NCI-H748 treated with DMSO at 0.1 percent for 48 hours (cell line): ENCODE measurements at places on chromosomes 2 and 18.
A peak's percentile ranks its signal among the peaks of the same experiment; 100 is the strongest.

DNA sequence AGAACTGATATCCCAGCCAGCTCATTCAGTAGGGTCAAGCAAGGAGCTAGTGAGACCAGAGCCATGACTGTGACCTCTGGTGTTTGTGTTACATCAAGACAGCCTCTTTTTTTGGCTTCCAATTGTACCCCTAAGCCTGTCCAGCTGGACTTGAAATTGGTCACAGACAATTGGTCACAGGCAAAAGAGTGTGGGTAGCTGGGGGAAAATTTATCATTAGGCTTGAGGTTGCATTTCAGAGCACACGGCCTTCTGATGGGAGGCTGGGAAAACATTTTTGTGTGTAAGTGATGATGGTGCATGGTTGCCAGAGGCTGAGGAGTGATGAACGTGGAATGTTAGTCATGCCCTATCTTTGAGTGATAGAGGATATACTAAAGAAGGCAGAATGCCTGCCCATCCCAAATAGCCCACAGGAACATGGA, 285.1 kb upstream of the SLC14A2 start:
- DNase-seq, result no peak

DNA sequence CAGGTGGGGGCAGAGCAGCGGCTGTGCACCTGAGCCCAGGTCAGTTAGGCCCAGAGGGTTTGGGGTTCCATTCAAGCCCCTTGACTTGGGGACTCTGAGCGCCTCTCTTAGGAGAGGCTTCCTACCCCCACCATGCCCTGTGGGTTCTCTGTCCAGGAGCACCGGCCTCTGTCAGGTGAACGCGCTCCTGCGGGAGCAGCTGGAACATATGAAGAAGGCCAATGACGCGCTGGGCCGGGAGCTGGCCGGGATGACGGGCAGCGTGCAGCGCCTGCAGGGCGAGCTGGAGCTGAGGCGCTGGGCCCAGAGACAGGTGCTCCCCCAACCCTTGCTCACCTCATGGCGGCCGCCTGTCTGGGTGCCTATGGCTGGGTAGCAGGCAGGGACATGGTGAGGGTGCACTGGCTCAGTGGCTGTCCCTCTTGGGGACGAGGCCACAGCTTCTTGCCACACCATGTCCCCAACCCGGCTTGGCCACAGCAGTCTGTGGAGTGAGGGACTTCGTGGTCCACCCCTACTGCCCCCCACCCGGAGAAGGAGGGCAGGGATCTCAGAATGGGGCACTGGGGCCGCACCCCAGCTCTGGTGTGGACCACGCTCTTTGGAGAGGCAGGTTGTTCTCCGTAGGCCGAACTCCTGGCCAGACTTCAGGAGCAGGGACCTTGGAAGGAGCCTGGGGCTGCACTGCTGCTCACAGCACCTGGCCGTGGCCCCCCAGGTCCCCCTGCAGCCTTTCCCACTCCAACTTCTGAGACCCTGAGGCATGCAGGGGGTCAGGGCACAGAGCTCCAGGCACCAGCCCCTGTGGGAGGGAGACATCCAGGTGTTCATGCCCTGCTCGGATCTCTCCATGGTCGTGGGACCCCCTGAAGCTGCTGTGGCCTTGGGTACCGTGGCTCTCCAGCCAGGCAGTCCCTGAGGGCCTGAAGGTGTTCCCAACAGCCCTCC, 19.7 kb downstream of the CROCC2 start:
- no peak for DNase-seq

- DNase-seq, result no peak
Measured at GRCh38 chr2:172083628-172084394, 1.5 kb upstream of the DLX1 start.

- DNase-seq, result no peak
Measured at GRCh38 chr2:53530126-53530525, 237.5 kb upstream of the CHAC2 start.

DNA sequence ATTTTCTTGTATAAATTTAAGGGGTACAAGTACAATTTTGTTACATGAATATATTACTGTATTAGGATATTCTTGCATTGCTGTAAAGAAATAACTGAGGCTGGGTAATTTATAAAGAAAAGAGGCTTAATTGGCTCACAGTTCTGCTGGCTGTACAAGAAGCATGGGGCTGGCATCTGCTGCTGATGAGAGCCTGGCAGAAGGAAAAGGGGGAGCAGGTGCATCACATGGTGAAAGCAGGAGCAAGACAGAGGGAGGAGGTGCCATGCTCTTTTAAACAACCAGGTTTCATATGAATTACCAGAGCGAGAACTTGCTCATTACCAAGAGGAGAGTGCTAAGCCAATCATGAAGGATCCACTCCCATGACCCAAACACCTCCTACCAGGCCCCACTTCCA, 399.5 kb upstream of the RAB6C start:
- DNase-seq, result no peak

DNA sequence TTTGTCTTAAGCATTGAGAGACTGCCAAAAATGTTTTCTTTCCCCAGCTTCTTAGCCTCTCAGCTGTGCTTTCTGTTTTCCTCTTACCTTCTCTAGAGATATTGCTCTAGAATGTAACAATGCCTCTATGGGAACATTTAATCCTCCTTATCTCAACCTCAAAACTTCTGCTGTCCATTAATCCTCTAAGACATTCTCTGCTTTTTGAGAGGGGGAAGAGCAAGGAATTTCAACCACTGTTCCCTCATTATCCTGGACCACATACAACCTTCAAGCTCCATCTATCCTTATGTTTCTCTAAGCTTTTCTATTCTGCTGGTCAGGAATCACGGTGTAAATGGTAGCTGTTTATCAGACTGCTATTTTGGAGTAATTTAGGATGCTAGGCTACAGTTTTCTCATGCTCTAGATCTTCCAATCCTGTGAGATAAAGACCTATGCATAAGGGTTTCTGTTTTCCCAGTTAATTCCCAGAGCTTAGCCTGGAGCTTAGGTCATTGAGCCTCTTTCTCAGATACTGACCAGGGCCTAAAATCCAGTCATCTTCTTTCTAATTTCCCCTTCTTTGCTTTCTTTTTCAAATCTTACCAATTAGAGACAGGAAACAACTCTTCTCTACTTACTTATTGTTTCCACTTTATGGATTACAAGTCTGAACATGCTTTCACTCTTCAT, 282.0 kb downstream of the CALCRL start:
- no peak for DNase-seq

DNA sequence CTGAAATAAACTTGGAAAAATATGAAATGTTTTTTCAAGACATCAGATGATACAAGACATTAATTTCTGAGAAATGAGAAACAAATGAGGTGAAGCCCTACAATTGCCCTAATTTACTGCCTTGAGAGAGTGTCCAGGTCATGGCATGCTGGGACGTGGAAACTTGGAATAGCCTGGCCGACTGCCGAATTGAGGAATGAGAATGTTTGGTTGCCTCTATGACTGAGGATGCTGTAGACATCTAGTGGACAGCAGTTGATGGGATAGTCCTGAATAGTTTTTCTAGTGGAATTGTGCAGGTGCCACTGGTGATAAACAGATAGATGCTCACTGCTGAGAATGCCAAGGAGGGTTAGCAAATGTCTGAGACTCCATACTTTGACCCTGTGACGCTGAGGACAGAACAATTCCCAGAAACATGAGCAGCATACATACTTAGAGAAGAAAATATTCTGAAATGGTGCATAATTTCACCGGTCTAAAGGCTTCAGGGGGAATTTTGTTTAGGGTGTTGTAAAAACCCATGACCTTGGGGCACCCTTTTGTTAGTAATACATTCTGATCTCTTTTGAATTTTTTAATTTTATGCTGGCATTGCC, 56.5 kb upstream of the CWC22 start:
- no peak for DNase-seq

DNA sequence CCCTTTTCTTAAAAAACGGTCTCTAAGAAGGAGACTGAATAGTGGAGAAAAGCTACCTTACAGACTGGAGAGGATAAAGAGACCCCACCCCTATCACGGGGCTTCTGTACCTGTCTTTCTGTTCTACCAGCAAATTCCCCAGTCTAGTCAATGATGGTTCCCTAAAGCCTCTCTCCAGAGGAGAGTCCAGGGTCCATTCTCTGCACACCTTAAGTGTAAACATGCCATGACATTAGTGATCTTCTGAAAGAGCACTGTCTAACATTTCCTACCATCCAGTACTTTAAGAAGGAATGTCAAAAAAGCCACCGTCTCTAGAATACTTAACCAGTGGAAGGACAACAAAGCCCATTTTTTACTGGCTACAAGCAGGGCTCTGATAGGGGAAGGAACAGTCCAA, 17.0 kb upstream of the ERCC3 start:
- no peak for DNase-seq

- DNase-seq, result peak; percentile 29
Measured at GRCh38 chr2:142980246-142981068, 103.0 kb downstream of the KYNU start.

GRCh38 chr2:112812318-112813267, 24.0 kb downstream of the IL1B start:
- DNase-seq, result no peak

- DNase-seq, result peak; percentile 38
Measured at GRCh38 chr18:12699747-12700146, 2.8 kb downstream of the CEP76 start.

DNA sequence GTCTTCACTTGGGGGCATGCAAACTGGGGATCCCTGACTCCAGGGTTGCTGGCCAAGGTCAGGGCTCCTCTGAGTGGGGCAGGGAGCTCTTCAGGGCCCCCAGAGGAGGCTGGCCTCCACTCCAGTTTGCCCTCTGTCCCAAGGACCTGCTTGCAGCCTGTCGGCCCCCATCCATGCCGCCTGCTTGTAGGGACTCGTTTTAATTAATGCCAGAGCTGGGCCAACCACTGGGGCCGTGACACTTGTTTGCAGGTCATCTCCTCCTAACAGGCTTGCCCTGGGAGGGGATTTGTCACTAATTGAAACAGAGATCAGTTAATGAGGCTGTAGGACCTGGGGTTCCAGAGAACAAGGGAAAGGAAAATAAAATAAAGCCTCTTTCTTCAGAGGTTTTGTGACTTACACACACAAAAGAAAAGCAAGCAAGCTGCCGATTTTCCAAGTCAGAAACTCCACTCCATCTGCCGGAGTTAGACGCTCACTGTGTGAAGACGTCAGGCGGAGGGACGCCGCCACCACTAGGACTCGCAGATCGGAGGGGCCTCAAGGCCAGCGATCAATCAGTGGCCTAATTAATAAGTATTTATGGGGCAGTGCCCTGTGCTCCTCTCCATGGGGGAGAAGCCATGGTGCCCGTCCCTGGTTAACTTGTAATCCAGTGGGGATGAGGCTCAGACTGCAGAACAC, 75.9 kb downstream of the SFXN5 start:
- no peak for DNase-seq

DNA sequence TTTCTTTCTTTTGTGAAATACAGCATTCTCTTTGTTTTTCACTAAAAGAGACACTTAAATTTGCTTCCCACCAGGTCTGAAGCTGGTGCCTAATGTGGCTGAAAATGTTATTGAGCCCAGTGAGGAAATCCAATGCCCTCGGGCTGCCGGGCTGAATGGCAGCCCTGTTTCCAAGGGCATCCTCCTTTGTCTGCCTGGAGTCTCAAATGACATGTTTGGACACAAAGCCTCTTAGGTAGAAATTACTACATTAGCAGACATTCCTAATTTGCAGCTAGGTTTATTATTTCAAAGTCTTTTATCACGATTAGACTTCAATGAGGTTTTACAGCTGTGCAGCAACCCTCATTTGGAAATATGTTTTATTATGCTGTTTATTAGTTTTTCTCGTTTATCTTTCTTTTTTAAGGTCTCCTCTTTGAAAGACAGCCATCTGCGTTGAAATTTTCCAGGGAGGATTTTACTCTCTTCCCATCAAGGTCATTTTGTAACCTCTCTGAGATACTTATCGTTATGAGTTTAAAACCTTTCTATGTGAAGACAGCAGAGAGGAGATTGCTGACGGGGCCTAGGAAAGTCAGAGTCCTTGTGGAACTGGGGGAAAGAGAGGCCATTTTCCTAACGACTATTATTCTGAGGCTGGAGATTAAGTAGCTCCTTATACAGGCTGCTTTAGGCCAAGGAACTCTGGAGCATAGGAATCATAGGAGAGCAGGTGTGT, 59.0 kb upstream of the ZNF532 start:
- peak; percentile 88 for DNase-seq

DNA sequence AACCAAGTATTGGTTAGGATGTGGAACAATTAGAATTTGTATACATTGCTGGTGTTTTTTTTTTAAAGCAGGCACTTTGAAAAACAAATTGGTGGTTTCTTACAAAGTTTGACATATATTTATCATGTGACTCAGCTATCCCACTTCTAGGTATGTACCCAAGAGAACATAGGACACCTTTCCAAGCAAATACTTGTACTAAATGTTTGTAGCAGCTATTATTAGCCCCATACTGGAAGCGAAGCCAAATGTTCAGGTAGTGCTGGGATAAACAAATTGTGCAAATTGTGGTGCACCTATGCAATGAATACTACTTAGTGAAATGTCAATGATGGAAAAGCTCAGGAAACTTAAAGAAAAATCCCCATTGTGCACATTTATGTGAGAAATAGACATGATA, 101.0 kb downstream of the MIB1 start:
- no peak for DNase-seq

- DNase-seq, result no peak
Measured at GRCh38 chr2:181916726-181917718, 25.5 kb downstream of the ITPRID2 start.

DNA sequence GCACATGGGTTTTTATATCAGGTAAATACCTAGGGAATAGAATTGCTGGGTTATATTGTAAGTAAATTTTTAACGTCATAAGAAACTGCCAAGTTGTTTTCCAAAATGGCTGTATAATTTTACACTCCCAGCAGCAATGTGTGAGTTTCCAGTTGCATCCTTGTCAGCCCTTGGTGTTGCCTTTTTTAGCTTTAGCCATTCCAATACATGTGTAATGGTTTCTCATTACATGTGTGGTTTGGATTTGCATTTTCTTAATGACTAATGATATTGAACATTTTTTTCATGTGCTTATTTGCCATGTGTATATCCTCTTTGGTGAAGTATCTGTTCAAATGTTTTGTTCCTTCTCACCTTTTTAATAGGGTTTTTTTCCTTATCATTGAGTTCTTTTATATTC, 70.8 kb downstream of the ABI2 start:
- DNase-seq, result no peak

DNA sequence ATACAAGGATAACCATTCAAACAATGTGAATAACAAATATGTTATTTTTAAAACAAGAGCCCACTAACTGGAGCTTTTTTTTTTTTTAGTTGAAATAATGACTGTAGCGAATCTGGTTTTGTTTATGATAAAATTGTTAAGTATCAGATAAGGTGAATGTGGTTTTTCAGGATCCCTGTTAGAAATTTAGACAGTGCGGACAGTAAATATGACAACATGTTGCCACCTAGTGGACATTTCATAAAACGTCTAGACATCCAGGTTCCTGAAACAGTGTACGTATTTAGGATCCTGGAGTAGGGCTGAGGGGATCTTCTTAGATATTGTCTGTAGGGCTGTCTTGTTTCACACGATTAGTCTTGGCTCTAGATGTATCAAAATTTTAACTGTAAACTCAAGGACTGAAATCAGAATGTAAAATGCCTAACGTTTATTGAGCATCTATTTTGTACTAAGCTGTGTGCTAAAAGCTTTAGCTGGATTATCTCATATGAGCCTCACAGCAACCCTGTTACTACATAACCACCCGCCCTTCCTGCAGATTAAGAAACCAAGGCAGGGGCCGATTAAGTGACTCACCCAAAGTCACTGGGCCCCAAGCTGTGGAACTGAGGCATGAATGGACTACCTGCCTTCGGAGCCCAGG, 23.9 kb upstream of the CCDC68 start:
- DNase-seq, result peak; percentile 22

- DNase-seq, result no peak
Measured at GRCh38 chr2:148065936-148066335, 45.0 kb downstream of the MBD5 start.

GRCh38 chr2:59779571-59779970, 773.9 kb downstream of the BCL11A start:
- DNase-seq, result no peak

GRCh38 chr2:143754742-143755141, 625.5 kb downstream of the ARHGAP15 start:
- DNase-seq, result no peak
